ENCODE measurements at places on chromosomes 3 and 15. TPM values are rescaled to one million over a fixed set of nuclear protein-coding genes. Genes with fewer than 3 reads are reported as not detected.

Gene DNASE1L3
- not detected for total RNA-seq

Gene EFCC1
- total RNA-seq: not detected

Gene IL12A
- total RNA-seq: 0.20 TPM

Gene GHRL
- total RNA-seq: not detected

Gene WDR72
- not detected for total RNA-seq

Gene CPNE4
- not detected for total RNA-seq

Gene CD200R1
- total RNA-seq: not detected

Gene C2CD4A
- not detected for total RNA-seq

Gene PRR20G
- not detected for total RNA-seq

Gene ALPK3
- total RNA-seq: 0.11 TPM

Gene REC114
- total RNA-seq: not detected

Gene SLC12A1
- not detected for total RNA-seq

Gene ASB14
- not detected for total RNA-seq

Gene SMCO1
- not detected for total RNA-seq

Gene RPL39L
- 48.2 TPM for total RNA-seq

Gene NFKBIZ
- total RNA-seq: 15.9 TPM

Gene SIDT1
- total RNA-seq: 0.11 TPM

Gene FBXO40
- not detected for total RNA-seq

Gene ZNF385D
- 1.7 TPM for total RNA-seq

Gene ITGB5
- 91.9 TPM for total RNA-seq

Gene ROPN1B
- total RNA-seq: not detected

Gene LZTFL1
- 11.5 TPM for total RNA-seq

Gene ANKRD34C
- total RNA-seq: not detected

Gene NSMCE3
- total RNA-seq: 7.9 TPM

Gene RYR3
- under 0.01 TPM for total RNA-seq
